ENCODE measurements at places on chromosomes 6 and 20.

DNA sequence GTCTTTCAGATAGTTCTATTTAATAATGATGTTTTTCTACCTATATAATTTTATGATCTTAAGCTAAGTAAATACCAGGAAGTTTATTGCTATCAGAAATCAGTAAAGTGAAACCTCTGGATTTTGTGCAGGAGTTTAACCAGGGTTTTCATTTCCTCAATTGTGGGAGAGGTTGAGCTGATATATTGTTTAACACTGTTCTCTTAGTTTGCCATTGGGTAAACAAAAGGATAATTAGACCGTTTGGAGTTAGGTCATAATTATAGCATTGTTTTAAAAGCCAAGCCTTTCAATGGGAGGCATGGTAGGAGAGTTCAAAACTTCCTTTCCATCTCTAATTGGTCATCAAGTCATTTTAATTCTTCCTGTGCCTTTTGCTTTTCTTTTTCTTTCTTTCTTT is 58.7 kb downstream of the STXBP5 start:
- no peak for DNase-seq

GRCh38 chr6:24549158-24549557 is 54.4 kb downstream of the ALDH5A1 start:
- no peak for DNase-seq

DNA sequence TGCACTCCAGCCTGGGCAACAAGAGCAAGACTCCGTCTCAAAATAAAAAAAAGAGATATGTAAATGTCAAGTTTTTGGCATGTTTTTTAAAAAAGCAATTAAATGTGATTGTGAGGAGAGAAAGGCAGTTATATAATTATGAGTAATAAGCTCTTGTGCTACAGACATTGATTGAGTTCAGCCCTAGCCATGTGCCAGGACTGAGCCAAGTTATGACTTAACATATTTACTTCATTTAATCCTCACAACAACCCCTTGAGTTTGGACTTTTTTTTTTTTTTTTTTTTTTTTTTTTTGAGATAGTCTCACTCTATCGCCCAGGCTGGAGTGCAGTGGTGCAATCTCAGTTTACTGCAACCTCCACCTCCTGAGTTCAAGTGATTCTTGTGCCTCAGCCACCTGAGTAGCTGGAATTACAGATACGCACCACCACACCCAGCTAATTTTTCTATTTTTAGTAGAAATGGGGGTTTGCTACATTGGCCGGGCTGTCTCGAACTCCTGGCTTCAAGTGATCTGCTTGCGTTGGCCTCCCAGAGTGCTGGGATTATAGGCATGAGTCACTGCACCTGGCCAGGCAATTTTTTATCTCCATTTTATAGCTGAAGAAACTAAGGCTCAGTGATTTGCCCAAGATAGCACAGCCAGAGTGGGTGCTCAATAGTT is 15.0 kb upstream of the CSE1L start:
- DNase-seq, result no peak

- DNase-seq, result no peak
Observed at GRCh38 chr6:55826941-55827340, 48.4 kb downstream of the BMP5 start.

GRCh38 chr6:125899726-125900182 is 56.8 kb upstream of the HINT3 start:
- no peak for DNase-seq

- DNase-seq, result no peak
Observed at GRCh38 chr6:125528621-125529041, 220.8 kb upstream of the HEY2 start.

GRCh38 chr6:36118550-36119107 is 11.7 kb upstream of the MAPK13 start:
- no peak for DNase-seq

GRCh38 chr6:156508126-156508525 is 269.1 kb upstream of the ARID1B start:
- DNase-seq, result no peak
